ENCODE measurements at places on chromosomes 2 and 18.

GRCh38 chr2:11896386-11896785, 150.0 kb downstream of the LPIN1 start:
- DNase-seq = no peak

- DNase-seq = no peak
Measured at GRCh38 chr2:64143169-64144056, 807 bp downstream of the PELI1 start.

DNA sequence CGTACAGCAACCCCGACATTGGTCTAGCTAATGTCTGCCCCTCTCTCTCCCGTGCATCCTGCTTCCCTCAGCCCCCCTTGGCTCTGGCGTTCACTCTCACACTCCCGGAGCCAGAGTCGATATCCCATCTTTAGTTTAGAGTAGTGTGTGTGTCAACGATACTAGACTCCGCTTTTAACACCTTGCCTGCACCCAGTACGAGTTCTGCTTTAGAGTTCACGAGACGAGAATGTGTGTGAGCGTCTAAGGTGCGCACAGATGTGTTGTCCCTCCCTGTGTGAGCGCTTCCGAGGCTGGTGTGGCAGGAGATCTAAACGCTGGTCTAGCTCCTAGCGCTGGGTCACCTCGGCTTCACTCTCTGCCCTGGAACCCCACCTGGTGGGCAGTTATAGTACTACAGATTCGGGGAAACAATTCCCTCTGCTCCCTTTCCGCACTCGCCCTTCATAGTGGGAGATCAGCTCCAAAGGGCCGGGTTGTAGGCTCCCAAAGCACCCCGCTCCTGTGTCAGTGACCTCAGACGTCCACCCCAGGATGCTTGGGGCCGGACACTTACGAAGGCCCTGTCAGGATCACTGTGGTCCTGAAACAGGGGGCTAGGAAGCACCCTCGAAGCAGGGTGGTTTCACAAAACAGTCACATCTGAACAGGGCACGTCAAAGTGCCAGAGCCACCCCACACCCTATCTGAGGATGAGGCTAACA, 2.6 kb upstream of the CYP26B1 start:
- peak; percentile 23 for DNase-seq

- DNase-seq = no peak
Measured at GRCh38 chr2:39732482-39732881, 46.6 kb downstream of the THUMPD2 start.

DNA sequence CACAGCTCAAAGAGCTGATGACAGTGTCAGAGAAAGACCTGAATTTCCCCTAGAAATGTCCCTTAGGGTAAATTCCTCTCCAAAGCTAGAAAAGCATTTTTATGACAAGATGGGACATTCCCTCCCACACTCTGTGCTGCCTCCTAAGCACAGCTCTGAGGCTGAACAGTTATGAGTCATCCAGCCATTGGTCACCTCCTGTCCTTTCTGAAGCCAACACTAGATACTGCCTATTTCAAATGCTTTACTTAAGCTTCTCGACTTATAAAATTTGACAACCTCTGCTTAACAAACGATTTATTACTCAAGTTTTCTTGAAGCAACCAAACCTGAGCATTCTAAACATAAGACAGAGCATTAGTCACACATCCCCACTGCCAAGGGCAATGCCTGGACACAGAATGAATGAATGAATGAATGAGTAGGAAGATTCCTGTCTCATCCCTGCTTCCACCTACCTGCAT, 35.4 kb downstream of the B4GALT6 start:
- DNase-seq = peak; percentile 63

DNA sequence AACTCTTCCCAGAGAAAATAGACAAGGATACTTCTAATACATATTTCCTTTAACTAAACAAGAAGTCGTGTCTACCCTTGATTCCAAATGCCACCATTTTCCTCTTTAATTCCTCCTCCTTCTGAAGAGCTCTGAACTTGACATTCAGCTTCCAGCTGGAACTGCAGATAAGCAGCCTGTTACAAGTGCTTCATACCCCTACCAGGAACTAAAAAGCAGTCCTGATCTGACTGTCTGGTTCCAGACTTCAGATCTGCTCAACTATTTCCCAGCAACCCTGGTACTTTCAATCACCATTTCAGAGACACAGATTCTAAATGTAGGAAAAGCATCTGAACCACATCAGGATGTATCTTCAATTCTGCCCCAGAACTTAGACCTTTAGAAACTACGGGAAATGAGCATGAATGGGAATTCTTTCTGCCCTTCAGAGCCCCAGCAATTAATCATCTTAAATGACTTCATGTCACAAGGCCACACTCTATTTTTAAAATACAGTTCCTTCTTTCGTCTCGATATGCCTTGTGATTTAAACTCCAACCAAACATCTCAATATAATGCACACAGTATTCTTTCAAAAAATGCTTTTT, 159.5 kb downstream of the L3MBTL4 start:
- DNase-seq = no peak

- DNase-seq = no peak
Measured at GRCh38 chr2:127428057-127428814, 10.0 kb downstream of the PROC start.

DNA sequence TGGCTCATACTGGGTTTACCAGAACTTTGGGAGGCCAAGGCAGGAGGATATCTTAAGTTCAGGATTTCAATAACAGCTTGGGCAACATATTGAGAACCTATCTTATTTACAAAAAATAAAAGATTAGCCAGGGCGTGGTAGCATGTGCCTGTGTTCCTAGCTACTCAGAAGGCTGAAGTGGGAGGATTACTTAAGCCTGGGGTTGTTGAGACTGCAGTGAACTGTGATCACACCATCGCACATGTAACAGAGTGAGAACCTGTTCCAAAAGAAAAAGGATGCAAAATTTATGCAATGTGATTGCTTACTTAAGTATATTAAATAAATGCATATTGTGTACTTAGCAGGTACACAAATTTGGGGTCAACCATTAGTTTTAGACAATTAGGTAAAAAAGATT, 768.9 kb upstream of the CDH7 start:
- DNase-seq = no peak

DNA sequence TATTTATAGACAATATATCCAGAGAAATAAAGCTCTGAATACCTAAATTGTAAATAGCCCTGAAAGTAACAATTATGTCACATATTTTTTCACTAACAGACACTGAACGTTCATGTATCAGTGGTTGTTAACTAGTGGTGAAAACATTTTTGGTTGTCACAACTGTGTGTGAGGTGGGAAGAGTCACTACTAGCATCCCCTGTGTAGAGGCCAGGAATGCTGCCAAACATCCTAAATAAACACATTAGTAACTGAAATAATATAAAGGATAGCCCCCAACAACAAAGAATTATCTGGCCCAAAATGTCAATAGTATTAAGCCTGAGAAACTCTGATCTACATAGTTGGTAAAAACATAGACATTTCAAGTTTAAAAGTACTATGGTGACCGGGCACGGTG, 64.5 kb downstream of the ROCK1 start:
- no peak for DNase-seq

DNA sequence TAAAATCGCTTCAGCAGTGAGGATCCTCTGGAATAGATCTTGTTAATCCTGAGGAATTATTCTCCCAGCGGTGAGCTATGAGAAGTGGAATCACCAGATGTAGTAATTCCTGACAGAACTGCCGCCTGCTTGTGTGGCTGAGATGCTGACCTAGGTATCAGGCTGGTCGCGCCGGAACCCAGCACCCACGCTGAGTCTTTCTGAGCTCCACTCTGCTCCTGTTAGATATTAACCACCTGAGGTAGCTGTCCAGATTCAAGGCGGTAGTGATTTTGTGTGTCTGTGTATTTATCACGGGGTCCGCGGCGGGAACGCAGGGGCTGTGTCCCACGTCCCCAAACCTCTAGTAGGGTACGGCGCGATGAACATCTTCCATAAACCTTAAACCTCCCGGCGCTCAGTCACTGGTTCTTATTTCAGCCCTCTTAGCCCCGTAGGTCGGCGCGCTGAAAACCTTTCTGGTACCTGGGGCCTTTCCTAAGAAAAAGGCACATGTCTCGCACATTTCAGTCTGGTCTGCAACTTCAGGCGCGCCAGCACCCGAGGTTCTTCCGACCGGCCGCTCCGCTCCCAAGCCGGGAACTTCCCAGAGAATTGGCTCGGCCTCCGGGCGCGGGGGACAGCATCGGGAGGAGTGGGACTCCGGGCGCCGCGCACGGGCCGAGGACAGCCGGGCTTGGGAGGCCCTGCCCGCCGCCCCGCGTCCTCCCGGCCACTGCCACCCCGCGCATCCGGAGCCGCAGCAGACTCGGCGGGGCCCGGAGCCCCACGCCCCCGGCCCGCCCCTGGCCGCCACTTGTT, 542 bp upstream of the CNNM3 start:
- DNase-seq = no peak

GRCh38 chr2:142822190-142822589, 55.3 kb upstream of the KYNU start:
- no peak for DNase-seq

- no peak for DNase-seq
Measured at GRCh38 chr18:51020536-51020935, 9.5 kb upstream of the SMAD4 start.

DNA sequence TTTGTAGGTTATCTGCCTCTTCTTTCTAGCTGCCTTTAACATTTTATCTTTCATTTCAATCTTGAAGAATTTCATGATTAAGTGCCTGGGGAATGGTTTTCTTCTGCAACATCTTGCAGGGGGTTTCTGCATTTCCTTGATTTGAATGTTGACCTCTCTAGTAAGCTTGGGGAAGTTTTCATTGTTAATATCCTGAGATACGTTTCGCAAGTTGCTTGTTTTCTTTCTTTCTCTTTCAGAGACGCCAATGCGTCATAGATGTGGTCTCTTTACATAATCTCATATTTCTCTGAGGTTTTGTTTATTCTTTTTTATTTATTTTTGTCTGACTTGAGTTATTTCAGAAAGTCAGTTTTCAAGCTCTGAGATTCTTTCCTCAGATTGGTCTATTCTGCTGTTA, 225.7 kb downstream of the XIRP2 start:
- no peak for DNase-seq

GRCh38 chr2:8676921-8677645, 4.8 kb upstream of the ID2 start:
- no peak for DNase-seq

DNA sequence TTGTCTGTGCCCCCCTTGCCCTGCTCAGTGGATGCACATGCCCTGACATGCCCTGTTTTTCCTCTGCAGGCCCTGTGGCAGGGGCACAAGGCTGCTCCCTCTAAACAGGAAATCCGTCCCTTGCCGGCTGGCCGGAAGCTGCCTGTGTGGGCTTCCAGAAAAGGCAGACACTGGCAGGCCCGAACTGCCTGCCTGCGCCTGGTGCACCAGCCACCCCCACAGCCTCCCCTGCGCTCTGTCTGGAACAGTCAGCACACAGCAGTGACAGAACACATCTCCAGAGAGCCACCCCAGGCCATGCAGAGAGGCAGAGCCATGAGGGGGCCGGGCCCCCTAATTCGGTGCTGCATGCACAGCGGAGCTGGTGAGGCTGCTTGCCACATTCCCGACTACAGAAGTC, 33.5 kb downstream of the LOXHD1 start:
- DNase-seq = no peak

DNA sequence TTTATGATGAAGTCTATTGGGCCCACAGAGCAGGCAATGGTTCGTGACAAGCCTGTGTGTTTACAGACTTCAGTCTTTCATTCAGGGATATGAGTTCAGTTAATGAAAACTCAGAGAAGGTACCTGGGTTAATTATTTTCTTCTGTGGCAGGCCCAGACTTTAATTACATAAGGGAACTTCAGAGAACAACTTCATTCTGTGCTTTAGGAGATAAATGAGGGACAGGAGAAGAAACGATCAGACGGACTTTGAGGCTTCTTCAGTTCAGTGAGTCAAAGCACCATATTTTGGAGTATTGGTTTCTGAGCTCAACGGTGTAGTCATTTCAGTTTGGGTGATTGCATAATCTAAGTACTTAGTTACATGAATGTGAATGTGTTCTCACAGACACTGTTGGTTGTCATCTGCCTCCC, 203.0 kb upstream of the KCNJ3 start:
- DNase-seq = peak; percentile 35

GRCh38 chr2:240347373-240347940, 88.0 kb upstream of the GPC1 start:
- no peak for DNase-seq

GRCh38 chr2:203463266-203463678, 71.8 kb downstream of the RAPH1 start:
- no peak for DNase-seq

- no peak for DNase-seq
Measured at GRCh38 chr2:73295751-73296400, 2.5 kb upstream of the EGR4 start.

- no peak for DNase-seq
Measured at GRCh38 chr2:123808243-123808642, 216.8 kb upstream of the CNTNAP5 start.

DNA sequence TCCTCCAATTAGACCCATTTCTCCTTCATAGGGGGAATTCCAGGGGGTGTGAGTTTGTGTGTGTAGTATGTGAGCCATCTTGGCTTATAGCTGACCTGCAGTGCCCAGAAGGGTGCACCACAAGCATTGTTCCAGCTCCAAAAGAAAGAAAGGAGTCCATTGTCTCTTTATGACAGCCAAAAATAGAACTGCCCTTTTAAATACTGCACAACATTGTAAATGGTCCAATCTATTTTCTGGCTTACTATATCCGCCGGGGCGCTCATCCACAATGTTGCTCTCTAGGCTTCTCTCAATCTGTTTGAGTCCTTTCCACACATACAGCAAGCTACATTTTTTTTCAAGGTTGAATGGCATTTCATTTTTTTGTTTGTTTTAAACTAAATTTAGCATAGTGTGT, 517.5 kb downstream of the STK39 start:
- DNase-seq = no peak

GRCh38 chr18:28153485-28154065, 23.4 kb downstream of the CDH2 start:
- no peak for DNase-seq

DNA sequence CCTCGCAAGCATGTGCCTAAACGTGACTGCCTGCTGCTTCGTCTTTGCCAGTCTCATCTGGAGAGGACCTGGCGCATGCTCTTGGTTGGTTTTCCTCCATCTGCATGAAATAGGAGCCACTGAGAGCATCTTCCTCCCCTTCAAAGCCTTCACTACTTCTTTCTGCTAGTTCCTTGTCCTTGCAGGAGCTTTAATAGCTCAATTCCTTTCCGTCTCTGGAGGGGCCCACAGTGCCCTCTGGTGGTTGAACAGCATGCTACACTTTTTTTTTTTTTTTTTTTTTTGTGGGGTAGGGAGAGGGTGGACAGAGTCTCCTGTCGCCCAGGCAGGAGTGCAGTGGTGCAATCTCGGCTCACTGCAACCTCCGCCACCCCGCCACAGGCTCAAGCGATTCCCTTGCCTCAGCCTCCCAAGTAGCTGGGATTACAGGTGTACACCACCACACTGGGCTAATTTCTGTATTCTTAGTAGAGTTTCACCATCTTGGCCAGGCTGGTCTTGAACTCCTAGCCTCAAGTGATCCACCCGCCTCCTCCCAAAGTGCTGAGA, 59.6 kb downstream of the SP110 start:
- no peak for DNase-seq
